Stimulated activated CD8-positive, alpha-beta memory T cell treated with anti-CD3 and anti-CD28 coated beads, Interleukin-12 subunit alpha, Interleukin-12 subunit beta, amount 100 ng/mL, for 1 hour (primary cell): ENCODE measurements at places on chromosomes 13 and 19.

GRCh38 chr13:80217614-80218456 is 123.1 kb downstream of the SPRY2 start:
- DNase-seq = no peak

DNA sequence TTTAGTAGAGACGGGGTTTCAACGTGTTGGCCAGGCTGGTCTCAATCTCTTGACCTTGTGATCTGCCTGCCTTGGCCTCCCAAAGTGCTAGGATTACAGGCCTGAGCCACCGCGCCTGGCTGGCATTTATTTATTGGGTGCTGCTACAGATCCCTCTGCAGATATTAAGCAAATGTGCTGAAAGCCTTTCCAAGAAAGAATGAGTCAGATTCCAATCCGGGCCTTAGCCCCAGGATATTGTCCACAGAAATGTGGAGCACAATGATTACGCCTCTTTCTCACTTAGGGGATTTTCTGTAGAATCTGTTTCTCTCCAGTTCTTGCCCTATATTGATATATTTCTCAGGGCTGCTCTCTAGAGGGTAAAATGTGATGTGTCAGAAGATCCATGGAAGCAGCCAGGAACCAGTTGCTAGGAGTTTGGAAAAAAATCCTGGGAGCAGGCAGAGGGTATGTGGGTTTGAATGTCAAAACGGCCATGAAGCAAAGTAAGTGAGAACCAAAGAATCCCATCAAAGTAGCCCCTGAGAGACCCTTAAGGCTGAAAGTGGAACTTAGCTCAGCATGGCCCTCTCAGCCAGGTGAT is 24.8 kb upstream of the IGFL4 start:
- DNase-seq = no peak

DNA sequence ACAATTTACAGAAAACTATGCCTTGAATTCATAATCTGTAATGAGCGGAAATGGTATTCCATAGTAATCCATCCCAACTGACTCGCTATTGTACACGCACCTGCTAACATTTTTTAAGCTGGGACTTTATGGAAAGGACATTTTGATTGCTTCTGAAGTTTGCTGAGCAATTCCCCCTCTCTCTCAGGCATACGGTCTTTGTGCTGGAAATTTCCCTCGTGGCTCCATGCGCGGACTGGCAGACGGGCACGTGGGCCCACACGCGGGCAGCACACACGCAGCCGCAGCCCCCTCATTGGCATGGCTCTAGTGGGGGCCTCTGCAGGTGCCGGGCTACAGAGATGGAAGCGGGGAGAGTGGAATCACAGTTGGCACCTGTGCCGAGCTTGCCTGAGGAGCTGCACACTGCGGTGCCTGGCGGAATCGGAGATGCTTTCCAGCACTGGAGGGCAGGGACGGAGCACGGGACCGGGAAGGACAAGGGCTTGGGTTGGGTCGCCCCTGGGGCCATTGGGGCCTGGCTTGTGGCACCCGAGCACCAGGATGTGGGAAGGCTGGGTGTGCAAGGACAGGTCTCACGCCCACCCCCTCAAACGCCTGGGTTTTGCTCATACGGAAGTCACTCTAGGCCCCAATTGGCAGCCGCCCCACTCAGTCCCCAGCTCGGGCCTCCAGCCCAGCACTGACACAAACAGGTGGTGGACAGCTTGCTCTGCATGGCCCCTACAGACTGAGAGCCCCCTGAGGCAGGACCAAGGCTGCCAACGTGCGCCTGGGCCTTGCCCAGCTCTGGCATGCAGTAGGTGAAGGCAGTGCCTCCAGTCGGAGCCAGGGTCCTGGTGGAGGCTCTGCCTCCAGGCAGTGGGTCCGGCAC is 30.2 kb upstream of the CCNE1 start:
- no peak for DNase-seq

- no peak for DNase-seq
Measured at GRCh38 chr19:31140717-31141116, 208.5 kb downstream of the TSHZ3 start.

DNA sequence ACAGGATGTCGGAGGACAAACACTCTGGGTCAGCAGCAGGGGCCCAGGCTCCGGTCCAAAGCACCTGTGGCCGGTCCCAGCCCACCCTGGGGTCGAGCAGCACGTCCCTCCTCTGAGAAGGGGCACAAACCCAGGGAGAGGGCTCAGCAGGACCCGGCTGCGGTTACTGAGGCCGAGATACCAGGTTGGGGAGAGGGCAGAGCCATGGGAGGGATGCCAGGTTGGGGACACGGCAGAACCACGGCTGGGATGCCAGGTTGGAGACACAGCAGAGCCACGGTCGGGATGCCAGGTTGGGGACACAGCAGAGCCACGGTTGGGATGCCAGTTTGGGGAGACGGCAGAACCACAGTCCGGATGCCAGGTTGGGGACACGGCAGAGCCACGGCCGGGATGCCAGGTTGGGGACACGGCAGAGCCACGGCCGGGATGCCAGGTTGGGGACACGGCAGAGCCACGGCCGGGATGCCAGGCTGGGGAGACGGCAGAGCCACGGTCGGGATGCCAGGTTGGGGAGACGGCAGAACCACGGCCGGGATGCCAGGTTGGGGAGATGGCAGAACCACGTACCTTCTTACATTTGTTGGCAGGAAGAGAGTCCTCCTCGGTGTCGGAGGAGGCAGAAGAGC is 18.5 kb downstream of the MIER2 start:
- no peak for DNase-seq

DNA sequence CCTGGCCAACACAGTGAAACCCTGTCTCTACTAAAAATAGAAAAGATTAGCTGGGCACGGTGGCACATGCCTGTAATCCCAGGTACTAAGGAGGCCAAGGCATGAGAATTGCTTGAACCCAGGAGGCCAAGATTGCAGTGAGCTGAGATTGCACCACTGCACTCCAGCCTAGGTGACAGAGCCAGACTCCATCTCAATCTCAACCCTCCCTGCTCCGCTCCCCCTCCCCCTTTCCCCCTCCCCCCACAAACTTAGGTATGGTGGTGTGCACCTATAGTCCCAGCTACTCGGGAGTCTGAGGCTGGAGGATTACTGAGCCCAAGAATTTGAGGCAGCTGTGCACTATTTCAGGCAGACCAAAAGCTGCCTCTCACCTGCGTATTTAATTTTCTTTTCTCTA is 21.6 kb upstream of the RNF113B start:
- DNase-seq = no peak

DNA sequence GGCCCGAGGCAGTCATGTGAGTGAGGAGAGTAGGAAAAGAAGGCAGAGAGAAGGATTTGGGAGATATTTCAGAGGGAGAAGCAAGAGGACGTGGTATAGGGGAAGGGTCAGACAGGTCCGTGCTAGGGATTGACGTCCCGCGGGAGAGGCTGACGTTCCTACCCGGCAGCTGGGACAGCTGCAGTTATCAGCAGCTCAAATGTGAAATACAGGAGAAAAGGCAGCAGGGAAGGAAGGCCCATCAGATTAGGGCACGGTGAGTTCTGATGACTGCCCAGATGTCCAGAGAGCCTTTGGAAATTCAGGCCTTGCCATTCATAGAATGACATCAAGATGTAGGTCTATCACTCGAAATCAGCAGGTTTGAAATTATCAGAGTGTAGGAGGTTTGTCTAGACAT is 88.4 kb downstream of the IRS2 start:
- no peak for DNase-seq

DNA sequence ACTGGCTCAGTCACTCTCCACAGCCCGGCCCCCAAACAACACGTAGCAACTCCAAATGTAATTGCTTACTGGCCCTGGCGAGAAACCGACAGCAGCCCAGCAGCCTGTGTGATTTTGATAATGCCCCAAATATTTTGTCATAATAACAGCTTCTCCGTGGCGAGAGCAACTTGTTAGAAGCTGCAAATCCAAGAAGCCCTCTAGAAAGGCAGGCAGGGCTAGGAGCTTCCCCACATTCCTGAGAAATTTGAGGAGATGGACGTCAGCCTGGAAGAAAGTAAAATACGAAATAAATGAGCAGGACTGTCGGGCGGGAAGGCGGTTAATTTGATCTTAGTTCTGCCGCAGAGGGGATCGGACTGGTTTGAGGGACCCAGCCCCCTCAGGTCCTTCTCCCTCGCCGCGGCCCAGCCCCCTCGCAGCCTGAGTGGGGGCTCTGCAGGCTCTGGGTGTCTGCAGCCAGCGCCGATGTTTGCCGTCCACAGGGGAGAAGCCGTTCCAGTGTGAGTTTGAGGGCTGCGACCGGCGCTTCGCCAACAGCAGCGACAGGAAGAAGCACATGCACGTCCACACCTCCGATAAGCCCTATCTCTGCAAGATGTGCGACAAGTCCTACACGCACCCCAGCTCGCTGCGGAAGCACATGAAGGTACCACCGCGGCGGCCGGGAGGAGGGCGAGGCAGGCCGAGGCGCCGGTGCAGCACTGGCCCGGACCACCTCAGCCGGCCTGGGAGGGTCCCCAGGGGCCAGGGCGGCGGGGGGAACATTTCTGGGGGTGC is 3.1 kb downstream of the ZIC2 start:
- no peak for DNase-seq

DNA sequence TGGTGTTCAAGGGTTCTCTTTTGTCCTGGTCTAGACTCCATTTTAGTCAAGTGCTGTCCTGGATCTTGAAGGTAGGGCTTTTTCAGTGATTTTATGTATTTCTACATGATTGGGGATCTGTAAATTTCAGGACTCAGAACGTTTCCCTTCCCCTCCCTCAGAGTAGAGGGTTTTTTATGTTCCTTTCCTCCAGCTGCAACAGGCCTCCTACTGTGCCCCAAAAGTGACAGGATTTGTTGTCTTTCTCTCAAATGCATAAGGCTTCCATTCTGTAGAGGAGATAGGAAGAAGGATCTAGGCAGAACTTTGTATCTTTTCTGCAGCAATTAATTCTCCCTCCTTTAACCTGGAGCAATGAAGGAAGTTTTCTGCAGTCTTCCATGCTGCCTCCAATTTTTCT is 251.3 kb downstream of the MAB21L1 start:
- no peak for DNase-seq

GRCh38 chr19:38686530-38686888 is 39.1 kb downstream of the ACTN4 start:
- no peak for DNase-seq

DNA sequence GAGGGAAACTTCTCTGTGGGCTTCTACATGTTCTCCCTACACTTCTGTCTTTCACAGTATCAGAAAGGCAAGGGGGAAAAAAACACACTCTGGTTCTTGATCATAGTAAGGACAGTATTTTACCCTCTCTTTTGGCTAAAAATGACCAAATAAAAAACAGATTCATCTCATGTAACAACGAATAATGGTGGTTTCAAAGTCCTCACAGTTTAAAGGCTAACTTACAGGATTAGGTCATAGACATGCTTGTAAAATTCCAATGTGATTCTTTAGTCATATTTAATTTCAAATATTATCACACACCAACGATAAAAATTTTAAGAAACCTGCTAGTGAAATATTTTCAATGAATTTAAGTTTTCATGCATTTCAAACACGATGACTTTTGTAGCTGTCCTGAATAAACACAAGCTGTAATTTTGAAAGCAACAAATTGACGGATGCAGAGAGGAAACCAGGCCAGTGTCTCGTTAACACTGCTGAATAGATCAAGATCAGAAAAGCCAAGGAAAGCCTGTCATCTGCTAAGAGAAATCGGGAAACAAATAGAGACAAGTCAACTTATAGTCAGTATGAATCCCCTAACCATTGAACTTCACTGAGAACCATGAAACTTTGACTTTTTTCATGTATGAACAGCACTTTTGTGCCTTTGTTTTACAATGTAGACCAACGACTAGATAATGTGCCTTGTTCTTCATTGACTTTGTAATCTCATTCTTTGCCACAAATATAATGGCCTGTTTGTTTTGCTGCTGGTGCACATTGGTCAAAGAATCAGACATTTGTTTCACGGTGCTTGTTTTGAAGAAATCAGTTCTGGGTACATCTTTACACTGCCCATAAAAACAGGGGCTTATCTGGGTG is 22.0 kb downstream of the MBNL2 start:
- DNase-seq = no peak

DNA sequence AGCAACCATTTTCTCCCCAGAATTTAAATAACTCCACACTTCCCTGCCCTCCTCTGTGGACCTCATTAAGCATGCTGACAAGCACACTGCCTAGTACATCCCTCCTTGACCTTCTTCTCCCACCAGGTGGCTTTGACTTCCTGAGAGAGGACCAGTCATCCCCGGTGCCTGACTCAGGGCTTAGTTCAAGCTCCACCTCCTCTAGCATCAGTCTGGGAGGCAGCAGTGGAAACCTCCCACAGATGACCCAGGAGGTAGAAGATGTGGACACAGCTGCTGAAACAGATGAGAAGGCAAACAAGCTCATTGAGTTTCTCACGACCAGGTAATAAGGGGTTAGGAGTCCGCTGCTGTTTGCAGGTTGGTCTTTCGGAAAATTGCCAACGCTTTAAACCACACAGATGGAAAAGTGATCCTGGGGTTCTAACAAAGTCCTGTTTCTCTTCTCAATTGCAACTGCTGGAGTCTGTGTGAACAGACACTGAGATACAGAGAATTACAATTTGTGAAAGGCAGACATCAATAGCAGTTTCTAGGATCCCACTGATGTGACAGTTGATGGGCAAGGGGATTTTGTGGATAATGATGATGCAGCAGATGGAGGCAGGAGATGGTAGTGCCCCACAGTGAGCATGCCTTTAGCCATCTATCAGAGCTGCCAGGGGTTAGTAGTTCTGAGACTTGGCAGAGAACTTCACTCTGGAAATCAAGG is 86.7 kb downstream of the ZAR1L start:
- no peak for DNase-seq

DNA sequence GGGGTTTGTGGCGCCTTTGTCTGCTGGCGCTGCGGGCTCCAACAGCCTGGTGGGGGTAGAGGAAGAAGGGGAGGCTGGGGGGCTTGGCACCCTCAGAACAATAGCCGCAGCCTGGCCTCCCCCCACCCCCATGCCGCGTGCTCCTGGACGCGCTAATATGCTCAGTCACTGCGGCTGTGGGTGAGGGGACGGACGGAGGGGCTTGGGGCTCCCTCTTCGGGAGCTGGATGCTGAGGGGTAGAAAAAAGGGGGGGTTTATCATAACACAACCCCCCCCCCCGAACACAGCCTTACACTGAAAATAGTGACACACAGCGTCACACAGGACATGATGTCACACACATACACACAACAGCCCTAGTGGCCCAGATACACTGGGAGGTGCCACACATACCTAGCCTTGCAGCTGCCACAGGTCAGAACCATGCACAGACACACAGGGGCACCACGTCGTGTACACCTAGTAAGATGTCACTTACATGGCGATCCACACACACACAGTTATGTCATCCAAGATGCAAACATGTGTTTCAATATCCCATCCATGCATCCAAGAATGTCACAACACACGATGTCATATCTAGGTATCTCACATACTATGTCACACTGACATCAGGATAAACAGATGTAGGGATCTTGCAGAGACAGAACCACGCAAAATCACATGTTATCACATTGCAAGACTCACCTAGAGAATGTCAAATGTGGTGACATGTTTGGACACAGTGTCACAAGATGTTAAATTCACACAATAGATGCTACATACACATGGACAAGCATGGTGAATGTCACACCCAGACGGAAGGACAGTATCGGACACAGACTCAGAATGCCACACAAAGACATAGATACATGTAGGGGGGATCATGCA is 806 bp downstream of the MAST1 start:
- no peak for DNase-seq

- DNase-seq = no peak
Measured at GRCh38 chr19:36747750-36748149, 24.9 kb downstream of the ZNF850 start.

- DNase-seq = no peak
Measured at GRCh38 chr19:18648973-18649315, 12.1 kb downstream of the KLHL26 start.
